ENCODE measurements at places on chromosomes 5 and 9. TPM values are rescaled to one million over a fixed set of nuclear protein-coding genes. Genes with fewer than 3 reads are reported as not detected.

The LCN1 gene
- total RNA-seq, result not detected

The SHOC1 gene
- total RNA-seq, result not detected

The TLX3 gene
- not detected for total RNA-seq

The ZNF189 gene
- total RNA-seq, result 61.4 TPM

The CYLC2 gene
- not detected for total RNA-seq

The LRRC26 gene
- total RNA-seq, result 0.43 TPM

The TRPM3 gene
- 9.2 TPM for total RNA-seq

The RGS7BP gene
- total RNA-seq, result 1.5 TPM

The TPPP gene
- total RNA-seq, result 9.9 TPM

The FCN2 gene
- 2.6 TPM for total RNA-seq

The TAF11L10 gene
- not detected for total RNA-seq

GRCh38 chr9:130741831-130742449, 48.4 kb downstream of the EXOSC2 start:
- no peak for DNase-seq

GRCh38 chr9:93582115-93582514, 5.7 kb downstream of the PHF2 start:
- DNase-seq, result peak; percentile 34

DNA sequence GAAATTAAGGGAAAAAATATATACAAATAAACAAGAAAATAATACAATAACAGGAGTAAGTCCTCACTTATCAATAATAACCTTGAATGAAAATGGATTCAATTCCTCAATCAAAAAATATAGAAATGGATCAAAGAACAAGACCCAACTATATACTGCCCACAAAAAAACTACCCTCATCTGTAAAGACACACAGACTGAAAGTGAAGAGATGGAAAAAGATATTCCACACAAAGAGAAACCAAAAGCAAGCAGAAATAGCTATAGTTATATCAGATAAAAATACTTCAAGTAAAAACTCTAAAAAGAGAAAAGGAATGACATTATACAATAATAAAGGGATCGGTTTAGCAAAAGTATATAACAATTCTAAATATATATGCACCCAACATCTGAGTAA, 66.5 kb downstream of the KIAA0825 start:
- DNase-seq, result no peak

- no peak for DNase-seq
These were observed 46.4 kb downstream of the RBM27 start for GRCh38 chr5:146249801-146250200.

- no peak for DNase-seq
These were observed 498.3 kb downstream of the IRX1 start for GRCh38 chr5:4093970-4094369.

GRCh38 chr9:116868201-116868600, 181.1 kb downstream of the TRIM32 start:
- DNase-seq, result peak; percentile 25

DNA sequence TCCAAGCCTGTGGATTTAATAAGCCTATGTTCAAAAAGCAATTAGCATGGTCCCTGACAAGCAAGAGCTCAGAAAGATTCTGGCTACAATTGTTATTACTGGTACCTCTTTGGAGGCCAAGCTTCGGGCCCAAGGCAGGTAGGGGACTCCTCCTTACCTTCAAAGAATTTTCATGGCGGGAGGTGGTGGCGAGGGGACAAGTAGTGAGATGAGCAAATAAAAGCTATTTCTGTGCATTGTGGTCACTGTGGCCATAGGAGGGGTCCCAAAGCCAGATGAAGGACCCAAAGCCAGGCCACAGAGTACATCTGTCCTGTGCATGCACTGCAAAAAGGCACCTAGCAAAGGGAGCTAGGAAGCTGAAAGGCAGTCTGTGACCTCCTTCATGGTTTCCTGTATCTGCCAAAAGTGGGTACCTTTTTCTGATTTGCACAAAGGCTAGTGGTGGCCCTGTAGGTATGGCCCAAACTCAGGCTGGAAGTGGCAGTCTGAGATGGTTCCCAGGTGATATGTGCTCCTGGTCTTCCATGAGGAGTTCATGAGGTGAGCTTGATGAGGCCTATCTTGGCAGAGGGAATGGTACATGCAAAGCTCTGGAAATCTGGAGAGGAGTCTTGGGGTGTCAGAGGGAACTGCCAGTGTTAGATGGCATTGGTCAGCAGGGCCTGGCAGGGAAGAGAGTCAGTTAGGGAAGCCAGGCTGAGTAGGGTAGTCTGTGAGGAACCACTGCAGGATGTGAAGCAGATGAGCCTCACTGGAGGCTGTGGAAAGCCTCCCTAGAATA, 3.3 kb upstream of the CXXC5 start:
- no peak for DNase-seq

DNA sequence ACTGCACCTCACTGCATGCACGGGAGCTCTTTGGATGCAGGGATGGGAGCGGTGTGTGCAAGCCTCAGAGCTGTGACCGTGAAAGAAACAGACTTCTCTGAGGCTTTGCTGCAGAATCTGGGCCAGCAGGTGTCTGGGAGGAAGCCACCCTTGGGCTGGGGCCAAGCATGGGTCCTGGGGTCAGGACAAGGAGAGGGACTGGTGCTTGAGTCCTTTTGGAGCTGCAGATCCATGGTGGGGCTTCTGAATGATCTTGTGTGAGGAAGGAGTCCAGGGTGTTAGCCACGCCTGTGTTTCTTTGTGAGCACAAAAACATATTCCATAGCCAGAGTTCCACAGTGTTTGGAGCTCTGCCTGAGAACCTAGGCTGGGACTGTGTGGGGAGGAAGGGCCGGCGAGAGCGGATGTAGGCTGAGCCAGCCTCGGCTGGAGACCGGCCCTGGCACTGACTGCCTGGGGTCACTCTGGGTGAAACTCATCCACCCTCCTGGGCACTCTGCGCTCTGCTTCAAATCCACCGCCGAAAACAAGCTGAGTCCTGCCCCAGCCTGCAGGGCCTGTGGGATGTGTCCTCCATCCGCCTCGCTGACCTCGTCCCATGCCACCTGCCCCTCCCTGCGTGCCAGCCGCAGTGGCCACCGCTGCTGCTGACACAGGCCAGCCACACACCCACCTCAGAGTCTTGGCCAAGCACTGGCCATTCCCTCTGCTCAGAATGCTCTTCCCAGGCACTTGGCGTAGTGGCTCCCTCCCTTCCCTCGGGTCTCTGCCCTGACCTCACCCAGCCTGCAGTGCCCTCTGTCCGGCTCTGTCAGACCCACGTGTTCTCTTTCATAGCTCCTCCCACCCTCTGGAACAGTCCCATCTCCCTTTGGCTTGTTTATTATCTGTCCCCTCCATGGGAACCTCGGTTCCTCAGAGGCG, 26.7 kb downstream of the ERGIC1 start:
- DNase-seq, result peak; percentile 83

DNA sequence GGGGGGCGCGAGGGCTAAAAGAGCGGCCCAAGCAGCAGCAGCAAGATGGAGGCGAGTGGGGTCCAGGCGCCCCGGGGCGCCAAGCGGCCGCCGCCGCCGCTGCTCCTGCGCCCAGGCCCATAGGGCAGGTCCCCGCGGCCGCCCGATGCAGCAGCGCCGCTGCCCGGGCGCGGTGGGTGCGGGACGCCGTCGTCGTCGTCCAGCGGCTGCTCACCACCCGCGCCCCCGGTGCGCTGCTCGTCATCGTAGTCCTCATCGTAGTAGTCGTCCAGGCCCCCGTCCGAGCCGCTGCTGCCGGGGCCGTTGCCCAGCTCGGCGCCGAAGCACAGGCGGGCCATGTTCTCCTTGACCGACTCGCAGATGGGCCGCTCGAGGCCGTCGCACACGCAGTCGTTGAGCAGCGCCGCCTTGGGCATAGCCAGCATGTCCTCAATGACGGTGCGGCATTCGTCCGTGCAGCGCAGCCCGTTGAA, 1.5 kb downstream of the GAS1 start:
- DNase-seq, result no peak

GRCh38 chr9:115063058-115063845, 54.7 kb downstream of the TNC start:
- DNase-seq, result no peak

DNA sequence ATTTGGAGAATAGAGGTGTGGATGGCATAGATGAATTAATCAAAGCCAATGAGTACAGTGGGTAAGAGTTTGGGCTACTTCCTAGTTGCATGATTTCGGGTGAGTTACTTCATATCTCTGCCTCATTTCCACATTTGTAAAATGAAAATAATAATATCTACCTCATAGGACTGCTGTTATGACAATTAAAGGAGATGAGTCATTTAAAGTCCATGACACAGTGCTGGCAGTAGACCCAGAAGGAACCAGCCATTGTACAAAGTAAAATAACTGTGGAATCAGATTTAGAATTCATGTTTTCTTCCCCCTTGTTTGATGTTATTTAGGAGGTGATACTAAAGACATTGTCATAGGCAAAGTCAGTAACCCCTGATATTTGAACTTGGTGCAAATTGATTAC, 139.5 kb upstream of the SLC27A6 start:
- no peak for DNase-seq

DNA sequence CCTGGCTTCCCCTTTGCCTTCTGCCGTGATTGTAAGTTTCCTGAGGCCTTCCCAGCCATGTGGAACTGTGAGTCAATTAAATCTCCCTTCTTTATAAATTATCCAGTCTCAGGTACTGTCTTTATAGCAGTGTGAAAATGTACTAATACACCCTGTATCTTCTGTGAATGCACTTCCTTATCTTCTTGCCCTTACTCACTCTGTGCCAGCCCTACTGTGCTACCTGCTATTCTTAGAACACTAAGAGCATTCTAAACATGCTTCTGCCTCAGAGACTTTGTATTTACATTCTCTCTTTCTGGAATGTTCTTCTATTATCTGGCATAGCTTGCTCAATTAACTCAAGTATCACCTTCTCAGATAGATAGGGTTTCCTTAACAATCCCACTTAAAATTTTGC, 164.4 kb upstream of the EDIL3 start:
- no peak for DNase-seq

GRCh38 chr9:109934136-109934856, 154.3 kb downstream of the PALM2AKAP2 start:
- DNase-seq, result no peak

GRCh38 chr5:170444181-170444580, 55.0 kb upstream of the KCNMB1 start:
- no peak for DNase-seq

DNA sequence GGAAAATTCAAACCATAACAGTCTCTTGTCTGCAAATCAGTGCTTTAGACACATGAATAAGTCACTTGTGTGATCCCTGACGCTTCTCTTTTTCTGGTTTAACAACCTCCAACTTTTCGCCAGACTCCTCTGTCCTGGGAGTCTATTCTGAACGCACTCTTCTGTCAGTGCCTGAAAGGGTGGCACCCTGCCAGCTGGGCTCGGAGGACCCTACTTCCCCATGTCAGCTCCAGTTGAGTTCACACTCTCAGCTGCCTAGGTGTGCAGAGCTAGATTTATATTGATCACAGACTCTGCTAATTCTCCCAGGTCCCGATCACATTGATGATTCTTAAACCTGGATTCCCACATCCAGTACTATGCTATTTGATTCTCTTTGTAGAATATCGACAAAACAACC, 649.1 kb downstream of the BNC2 start:
- no peak for DNase-seq

- DNase-seq, result no peak
These were observed 1349.6 kb upstream of the C9orf72 start for GRCh38 chr9:28922891-28923290.

GRCh38 chr5:56155992-56156584, 77.0 kb downstream of the ANKRD55 start:
- DNase-seq, result peak; percentile 34

GRCh38 chr9:92707530-92707929, 37.6 kb upstream of the IPPK start:
- no peak for DNase-seq

DNA sequence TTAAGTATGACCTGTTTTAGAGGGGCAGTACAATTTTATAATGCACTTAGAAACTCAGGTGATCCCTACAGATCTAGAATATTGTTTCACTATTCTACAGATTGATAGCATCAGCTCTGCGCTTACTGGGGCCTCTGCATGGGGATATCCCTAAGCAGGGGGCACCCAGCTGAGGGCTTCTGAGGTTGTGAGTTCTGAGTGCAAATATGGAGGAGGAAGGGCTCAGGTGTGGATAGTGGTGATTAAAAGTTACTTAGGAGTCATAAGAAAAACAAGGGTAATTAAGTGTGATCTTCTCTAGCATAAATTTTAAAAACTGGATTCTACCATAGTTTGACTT, 274.4 kb downstream of the EFNA5 start:
- no peak for DNase-seq

DNA sequence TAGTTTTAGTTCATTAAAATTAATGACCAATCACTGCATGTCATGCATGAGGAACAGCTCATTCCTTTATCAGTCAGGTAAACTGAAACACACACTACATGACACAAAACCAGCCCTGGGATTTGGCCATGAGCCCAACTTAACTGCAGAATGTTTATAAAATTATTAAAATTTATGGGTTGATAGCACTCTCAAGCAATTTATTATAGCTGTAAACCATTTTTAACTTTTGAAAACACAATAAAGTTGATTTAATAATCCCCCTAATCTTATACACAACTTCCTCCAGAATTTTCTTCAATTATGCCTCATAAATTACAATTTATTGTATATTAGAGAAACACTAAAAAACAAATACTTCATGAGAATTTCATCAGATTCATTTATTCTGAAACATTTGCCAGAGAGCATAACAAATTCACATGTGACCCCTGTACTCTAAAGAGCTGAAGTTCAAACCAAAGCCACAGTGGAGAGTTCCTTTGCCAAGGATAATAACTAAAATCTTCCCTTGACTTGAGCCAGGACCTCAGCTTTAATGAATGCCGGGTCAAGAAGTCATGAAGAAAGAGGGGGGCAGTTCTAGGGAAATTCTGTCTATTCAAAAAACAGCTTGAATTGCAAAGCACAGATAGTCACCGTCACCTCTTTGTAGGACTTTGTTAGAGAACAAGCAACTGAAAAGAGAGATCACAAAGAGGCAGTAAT, 763.7 kb upstream of the GRAMD2B start:
- no peak for DNase-seq

GRCh38 chr9:136786451-136786850, 4.7 kb upstream of the TMEM141 start:
- DNase-seq, result no peak
